ENCODE measurements at places on chromosomes 7 and 10.

DNA sequence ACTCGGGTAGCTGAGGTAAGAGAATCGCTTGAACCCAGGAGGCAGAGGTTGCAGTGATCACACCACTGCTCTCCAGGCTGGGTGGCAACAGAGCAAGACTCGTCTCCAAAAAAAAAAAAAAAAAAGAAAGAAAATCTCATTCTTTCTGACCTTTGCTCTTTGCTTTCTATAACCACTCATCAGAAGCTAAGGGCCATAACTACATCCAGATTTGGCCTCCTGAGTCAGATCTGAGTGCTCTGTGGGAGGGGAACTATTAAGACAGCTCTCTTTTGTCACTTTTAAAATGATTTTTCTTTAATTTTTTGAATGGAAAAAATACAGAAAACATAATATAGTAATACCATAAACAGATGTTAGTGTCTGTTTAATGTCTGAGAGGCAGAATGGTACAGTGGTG is 210.1 kb downstream of the KIAA1217 start:
- DNase-seq = peak; percentile 31

DNA sequence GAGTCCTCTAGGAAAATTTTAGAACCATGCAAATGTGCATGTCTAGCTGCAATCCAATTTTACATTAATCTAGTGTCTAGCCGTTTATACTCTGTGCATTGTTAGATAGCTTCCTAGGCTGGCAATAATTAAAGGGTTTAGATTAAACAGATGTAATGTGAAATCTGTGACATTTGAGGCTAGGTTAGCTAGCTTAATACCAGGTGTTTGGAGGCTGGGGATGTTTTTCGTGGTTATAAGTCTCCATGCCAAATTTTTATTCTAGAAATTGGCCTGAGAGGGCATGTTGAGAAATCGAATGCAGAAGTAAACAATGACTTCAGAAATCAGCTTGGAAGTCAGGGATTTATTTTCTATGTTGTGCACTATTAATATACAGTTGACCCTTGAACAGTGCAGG is 94.2 kb downstream of the ST7 start:
- DNase-seq = no peak

DNA sequence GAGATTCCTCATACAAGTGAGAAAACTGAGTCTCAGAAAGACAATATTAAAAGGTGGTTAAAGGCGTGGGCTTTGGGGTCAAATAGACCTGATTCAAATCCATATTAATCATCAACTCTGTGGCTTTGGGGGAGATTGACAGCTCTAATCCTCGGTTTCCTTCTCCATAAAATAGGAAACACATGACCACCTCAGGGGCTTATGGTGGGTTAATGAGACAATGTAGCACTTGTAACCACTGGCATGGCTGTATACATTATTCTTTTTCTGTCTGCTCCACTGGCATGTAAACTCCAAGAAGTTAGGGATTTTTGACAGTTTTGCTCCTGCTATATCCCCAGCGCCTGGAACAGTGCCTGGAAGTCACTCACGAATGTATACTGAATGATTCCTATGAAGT is 120.8 kb upstream of the GAD2 start:
- no peak for DNase-seq

GRCh38 chr10:13074563-13075451 is 25.2 kb upstream of the OPTN start:
- DNase-seq = peak; percentile 58

- no peak for DNase-seq
Measured at GRCh38 chr10:18472977-18473376, 178.4 kb downstream of the NSUN6 start.

DNA sequence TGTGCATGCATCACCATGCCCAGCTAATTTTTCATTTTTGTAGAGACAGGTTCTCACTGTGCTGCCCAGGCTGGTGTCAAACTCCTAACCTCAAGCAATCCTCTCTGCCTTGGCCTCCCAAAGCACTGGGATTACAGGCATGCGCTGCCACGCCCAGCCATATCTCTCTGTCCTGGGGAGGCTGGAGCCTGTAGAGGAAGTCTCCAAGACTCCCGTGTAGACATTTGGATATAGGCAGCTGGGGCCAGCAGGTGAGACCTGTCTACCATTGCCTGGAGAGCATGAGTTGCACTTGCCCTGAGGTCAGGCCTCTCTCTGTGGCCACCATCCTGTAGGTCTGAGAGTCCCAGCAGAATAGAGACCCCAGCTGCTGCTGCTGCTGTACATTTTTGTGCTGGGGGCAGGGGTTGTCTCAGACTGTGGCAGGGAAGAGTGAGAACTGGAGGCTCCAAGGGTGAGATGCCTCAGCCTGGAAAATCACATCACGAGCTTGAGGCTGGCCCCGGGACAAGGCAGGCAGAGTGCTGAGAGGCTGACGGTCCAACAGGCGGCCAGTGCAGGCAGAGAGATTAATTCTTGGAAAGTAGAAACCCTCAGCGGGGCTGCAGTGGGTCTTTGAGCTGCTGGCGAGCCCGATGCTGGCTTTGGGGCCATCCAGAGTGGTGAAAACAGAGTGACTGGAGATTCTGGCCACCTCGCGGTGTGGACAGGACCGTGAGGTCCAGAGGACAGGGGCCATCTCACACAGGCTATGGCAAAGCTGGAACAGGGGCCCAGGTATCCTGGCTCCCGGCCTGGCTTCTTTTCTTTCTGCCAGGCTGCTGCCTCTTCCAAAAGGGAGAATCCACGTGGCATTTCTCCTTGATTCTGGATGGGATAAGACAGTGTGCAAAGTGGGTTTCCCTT is 60.9 kb downstream of the TMEM270 start:
- DNase-seq = no peak

DNA sequence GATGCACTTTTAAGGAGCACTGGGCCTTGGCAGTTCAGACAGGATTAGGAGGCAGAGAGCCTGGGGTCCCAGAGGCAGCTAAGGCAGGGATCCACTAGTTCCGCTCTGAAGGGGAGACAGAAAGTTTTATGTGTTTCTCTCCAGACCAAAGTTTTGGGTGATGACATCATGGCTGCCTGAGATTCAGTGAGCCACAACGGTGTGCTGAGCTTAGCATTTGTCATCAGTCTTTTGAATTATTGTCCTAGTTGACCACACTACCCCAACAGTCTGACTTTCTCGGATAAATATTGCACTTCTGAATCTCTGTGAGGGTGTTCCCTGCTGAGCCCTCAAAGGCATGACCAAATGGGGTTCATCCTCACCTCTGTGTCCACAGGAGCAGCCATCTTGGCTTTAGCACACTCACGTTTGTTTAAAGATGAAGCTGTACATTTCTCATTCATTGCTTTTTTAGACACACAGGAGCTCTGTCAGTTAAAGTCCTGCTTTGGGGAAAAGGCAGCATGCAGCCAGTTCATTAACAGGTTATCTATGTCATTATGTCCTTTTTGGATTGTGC is 297.7 kb upstream of the LRGUK start:
- peak; percentile 22 for DNase-seq

DNA sequence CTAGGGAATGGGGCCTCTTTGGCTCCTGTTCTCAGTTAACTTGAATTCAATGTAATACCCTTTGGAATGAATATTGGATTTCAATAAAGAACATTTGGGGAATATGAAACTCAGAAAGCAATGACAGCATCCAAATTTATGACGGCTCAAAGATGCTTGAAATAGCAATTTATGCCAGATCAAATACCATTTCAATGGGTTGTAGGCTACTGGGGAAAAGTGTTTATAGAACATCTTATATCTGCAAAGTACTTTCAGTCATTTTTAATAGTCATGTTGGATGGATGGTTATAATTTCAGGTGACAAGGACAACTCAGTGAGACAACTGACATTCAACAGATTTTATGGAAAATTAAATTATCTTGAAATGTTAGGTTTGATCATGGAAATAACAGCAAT is 772.7 kb downstream of the PHTF2 start:
- no peak for DNase-seq

GRCh38 chr10:23499372-23500132 is 60.7 kb downstream of the OTUD1 start:
- no peak for DNase-seq

- no peak for DNase-seq
Measured at GRCh38 chr10:129023082-129023481, 444.0 kb upstream of the MGMT start.

DNA sequence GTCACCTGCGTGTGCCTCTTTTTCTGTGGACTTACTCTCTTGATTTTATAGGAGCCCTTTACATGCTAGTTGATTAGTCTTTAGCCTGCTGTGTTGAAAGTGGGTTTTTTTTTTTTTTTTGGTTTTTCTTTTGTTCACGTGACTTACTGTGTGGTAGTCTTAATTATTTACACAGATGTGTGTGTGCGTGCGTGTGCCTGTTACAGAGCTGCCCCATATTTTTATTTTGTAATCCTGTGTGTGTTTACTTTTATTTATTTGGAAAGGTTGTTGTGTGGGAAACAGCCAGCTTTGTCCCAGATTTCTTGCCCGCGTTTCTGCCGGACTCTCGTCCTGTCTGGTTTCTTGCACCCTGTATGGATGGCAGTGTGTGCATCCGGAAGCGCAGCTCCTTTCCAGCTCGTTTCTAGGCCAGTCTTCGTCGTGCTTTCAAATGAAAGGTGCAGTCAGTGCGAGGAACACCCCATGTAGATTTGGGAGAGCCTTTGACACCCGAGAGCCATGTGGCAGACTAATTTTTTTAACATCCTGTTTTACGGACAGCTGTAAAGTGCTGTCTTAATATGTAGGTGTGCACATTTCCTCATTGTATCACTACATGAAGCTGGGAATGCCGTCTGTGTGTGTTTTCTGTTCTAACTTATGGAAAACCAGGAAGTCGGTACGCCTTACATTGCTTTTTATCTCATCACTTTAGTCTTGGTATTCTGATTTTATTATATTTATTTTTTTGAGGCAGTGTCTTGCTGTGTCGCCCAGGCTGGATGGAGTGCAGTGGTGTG is 55.6 kb downstream of the DNAJB6 start:
- no peak for DNase-seq

DNA sequence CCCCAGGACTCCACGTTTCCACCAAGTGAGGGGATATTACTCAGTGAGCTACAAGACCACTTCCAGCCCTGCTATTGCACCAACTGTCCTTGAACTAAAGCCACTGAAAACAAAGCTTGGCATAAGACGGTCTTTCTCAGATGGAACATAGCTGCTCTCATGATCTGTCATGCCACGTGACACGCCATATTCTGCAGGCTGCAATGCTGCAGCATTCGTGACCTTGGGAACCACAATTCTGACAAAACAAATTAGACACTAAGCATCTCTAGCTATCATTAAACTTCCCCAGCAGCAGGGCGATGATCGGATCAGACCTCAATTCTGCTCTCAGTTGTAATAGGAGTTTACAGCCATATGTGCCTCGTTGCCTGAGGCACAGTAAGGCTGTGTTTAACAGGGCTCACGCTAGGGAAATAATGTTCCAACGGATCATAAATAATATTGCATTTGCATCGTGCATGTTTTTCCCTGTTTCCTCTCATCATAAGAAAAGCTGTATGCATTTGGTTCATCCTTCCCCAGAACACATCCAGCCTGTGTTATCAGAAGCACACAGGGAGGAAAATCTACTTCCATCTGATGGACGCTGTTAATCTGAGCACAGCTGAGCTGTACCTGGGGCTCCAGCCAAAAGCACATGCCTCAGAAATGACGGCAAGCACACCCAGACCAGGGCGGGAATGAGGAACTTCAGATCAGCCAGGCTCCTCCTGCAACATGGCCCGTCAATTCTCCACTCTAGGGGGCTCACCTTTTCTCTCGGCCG is 38.6 kb upstream of the CNPY1 start:
- no peak for DNase-seq

DNA sequence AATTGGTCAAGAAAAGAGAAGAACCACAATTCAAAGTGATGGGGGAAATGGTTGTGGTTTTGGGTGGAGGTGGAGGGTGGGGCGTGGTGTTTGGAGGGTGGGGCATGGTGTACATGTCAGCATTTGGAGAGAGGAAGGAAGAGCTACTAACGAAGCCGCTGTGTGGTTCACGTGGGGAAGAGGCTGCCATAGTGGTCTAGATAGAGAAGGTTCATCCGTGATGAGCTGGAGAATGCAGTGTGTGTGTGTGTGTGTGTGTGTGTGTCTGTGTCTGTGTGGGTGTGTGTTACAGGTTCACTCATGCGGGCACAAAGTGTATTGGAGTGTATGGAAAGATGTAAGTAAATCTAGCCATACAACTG is 6.1 kb upstream of the VCL start:
- DNase-seq = peak; percentile 48

- DNase-seq = no peak
Measured at GRCh38 chr7:106561666-106562411, 99.1 kb downstream of the CCDC71L start.

DNA sequence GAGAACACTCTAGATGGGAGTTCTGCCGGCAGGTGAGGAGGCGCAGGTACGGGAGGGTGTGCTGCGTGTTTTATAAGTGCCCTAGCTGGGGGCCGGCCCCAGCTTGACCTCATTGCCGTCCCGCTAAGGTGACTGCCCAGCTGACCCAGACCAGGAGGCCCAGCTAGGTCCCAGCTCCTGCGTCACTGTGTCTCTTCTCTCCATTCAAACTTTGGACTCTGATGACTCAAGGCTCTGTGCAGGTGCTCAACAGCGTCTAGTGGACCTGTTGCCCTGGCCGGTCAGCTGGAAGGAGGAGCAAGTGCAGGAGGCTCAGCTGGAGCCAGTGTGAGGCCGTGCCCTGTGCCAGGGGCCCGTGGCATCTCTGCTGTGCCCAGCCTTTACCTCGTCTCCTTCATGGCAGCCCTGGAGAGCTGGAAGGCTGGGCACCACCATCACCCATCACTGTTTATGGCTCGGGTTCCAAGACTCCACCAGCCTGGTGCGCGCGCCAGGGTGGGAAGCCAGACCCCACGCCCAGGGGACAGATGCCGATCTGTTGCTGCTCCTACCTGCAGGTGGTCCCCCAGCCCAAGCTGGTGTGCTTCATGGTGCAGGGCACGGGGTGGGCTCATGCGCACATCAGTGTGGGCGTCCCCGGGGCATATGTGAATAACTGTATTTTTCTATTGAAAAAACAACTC is 14.6 kb downstream of the LHPP start:
- no peak for DNase-seq

- peak; percentile 80 for DNase-seq
Measured at GRCh38 chr7:73828107-73828803, 2.5 kb upstream of the CLDN4 start.

DNA sequence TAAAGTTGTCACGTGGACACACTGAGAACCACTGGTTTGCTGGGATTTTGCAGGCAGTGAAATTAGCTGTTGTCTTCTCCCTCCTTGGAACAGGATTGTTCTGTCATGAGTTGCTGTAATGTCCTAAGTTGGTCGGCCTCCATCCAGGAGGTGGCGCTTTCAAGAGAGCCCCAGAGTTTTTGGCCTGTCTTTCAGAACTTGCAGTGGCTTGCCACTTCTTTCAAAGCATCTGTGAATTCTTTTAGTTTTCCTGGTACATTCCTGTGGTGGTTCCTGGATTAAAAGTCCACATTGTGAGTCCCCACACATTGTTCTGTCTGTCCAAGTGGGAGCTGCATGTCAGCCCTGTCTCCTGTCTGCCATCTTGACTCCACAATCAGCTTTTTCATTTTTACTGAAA is 133.8 kb downstream of the PON1 start:
- DNase-seq = peak; percentile 39

Measured in RPMI7951 (cell line).